Activated CD4-positive, CD25-positive, alpha-beta regulatory T cell (primary cell): ENCODE measurements at places on chromosomes 5 and 9.

DNA sequence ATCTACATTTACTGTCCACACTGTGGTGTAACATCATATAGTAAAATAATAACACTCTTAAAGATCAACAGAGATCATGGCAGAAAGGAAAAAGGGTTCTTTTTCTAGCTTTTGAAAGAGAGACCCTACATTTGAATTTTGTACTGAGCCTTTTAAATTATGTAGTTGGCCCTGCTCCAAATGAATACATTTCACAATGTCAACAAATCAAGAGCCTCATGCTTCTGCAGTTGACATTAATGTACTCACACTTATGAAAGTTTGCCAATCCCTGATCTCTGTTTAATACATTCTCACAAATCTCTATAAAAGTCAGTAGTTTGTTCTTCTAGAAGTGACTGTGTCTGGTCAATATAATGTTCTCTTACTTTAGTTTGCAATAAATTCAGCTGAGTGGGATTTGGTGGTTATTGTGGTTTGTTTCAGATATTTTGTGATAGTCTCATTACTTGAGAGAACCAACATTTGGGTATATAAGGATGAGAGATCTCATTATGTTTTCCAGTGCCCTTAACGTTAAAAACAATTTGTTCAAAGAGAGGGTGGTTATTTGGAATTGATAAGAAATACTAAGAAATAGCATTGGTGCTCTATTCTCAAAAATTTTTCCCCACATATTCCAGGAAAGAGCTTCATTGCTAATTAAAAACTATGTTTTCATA, 277.8 kb upstream of the FTMT start:
- DNase-seq: no peak

DNA sequence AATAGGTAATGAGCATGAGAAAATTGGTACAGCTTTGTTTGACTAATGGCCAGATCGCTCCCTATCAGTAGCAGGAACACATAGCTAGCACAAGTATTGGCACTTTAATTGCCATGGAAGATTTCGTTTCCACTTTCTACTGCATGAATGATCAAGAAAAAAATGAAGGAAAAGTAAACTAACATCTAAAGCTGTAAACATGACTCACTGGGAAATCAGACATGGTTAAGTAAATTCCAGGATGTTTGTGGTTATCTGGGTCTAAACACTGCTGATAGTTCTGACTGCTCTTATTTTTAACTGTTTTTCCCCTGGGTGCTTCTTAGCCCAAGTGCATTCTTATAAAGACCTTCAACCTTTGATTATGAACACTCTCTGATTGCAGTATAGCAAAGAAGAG, 388.9 kb downstream of the NR2F1-AS1 start:
- no peak for DNase-seq

DNA sequence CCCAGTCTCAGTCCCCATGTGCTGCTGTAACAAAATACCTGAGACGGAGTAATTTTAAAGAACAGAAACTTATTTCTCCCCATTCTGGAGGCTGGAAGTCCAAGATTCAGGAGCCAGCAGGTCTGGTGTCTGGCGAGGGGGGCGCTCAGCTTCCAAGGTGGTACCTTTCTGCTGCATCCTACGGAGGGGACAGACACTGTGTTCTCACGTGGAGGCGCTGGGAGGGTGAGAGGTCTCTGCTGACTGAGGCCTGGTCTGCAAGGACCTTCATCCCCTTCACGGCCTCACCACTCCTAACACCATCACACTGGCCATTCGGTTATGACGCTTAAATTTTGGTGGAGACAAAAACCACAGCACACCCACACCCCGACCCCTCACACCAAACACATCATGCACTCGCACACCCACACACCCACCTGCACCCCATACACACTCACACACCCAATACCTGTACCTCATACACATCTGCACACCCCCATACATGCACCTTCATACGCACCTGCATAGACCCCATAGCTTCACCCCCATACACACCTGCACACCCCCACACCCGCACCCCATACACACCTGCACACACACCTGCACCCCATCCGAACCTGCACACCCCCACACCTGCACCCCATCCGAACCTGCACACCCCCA, 9.8 kb upstream of the ZDHHC11 start:
- DNase-seq: no peak

DNA sequence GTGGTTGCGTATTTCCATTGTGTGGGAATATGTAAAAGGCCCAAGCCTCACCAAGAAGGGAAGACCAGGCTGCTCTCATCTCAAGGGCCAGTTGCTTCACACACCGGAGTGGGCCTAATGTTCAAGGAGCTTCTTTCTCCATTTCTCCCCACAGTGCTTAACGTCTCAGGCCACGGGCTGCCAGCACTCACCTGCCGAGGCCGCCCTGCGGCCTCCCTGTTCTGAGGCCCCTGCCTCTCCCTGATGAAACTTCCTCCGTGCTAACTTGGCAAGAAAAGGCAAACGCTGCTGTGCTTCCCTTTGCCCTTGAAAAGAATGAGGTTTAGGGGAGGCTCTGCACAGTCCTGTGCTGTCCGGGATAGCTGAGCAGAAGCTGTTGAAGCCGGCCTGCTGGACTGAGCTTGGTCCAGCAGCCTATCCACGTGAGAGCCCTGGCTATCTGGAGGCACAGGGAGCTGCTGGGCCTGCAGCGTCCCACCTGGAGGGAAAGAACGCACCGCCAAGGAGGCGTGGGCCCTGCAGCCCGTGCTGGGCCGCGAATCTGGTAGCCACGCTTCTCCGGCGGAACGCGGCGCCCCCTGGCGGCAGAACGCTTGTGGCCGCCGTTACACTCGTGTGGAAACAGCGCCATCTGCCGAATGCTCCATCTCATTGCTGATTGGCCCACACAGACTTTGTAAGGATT, 73.5 kb upstream of the PRSS3 start:
- peak; percentile 77 for DNase-seq

- DNase-seq: peak; percentile 11
Observed at GRCh38 chr5:137752905-137753690, 1.1 kb downstream of the HNRNPA0 start.

GRCh38 chr5:96008987-96009647, 47.5 kb upstream of the ELL2 start:
- DNase-seq: no peak

DNA sequence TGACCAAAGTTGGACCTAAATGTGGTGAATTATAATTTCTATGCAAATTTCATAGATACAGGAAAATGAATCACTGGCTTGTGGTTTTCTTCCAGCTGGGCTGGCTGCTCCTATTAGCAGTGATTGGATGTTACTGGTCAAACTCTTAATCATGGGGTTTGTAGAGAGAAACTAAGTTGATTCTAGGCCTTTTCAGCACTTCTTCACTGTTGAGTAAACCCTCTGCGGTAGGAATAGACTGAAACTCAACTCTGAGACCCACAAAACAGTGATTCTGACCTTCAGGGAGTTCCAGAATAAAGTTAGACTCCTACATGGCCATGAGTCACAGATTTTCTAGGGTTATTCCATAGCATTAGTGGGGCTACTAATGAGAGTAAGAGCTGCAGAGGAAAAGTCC, 47.9 kb upstream of the FKTN start:
- DNase-seq: no peak

- no peak for DNase-seq
Observed at GRCh38 chr5:37940931-37941623, 101.2 kb upstream of the GDNF start.

- no peak for DNase-seq
Observed at GRCh38 chr5:120405923-120406322, 58.2 kb upstream of the PRR16 start.

- no peak for DNase-seq
Observed at GRCh38 chr5:112628214-112628980, 109.3 kb upstream of the APC start.

GRCh38 chr5:174794931-174795672, 70.7 kb downstream of the MSX2 start:
- no peak for DNase-seq

GRCh38 chr9:109010746-109011145, 2.6 kb downstream of the CTNNAL1 start:
- peak; percentile 10 for DNase-seq

DNA sequence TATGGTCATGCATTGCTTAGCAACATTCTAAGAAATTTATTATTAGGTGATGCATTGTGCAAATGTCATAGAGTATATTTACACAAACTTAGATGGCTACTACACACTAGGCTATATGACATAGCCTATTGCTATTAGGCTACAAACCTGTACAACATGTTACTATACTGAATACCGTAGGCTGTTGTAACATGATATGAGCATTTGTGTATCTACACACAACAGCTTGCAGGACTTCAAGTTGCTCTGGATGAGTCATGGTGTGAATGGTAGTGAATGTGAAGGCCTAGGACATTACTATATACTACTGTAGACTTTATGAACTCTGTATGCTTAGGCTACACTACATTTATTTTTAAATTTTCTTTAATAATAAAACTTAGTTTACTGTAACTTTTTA, 107.2 kb upstream of the MAMDC2 start:
- DNase-seq: no peak

GRCh38 chr5:135178476-135179155, 144.6 kb upstream of the PITX1 start:
- no peak for DNase-seq

DNA sequence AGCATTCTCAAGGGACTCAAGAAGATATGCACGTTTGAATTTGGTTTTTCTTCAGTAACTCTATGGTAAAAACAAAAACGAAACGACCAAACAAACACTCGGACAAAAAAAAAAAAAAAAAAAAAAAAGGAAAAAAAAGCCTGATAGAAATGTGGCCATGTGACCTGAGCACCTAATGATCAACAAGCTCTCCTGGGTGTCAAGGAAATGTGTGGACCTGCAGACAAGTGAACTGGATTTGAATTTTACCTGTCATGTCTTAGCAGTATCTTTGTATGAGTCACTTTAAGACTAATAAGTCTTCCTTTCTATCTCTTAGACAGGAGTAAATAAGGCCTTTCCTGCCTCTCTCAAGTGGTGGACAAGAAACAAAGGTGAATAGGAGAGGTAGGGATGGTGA, 190.6 kb upstream of the GRIA1 start:
- DNase-seq: no peak

GRCh38 chr9:106947106-106947900, 84.3 kb downstream of the ZNF462 start:
- DNase-seq: no peak

GRCh38 chr9:124256517-124257069, 1.2 kb upstream of the NEK6 start:
- no peak for DNase-seq

- no peak for DNase-seq
Observed at GRCh38 chr9:127333221-127334064, 63.5 kb upstream of the SLC2A8 start.

DNA sequence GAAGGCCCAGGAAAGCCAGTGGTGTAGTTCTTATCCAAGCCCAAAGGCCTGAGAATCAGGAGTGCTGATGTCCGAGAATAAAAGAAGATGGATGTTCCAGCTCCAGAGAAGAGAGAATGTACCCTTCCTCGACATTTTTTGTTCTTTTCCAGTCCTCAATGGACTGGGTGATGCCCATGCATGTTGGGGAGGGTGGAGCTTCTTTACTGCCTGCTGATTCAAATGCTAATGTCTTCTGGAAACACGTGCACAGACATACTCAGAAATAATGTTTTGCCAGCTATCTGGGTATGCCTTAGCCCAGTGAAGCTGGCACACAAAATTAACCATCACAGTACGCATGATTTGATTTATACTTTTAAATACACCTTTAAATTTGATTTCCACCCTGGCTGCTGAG, 61.5 kb upstream of the FOXE1 start:
- DNase-seq: no peak

DNA sequence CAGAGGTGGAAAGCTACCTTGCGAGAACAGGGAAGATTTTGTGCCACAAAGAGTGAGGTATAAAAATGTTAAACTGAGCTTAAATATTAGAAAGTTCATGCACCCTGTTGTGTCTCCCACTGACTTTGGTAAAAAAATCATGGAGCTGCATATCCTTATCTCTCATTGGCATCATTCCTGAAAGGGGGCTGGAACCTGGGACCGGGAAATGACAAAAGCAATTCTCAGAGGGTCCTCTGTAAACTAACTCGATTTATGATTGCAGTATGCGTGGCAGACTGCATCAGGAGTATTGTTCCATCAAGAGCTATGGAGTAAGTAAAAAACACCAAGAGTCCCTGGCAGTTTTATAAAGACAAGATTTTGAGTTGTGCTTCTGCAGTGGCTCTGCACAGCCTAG, 148.8 kb downstream of the DCP2 start:
- no peak for DNase-seq

GRCh38 chr5:90135779-90136378, 273.7 kb downstream of the CETN3 start:
- no peak for DNase-seq

DNA sequence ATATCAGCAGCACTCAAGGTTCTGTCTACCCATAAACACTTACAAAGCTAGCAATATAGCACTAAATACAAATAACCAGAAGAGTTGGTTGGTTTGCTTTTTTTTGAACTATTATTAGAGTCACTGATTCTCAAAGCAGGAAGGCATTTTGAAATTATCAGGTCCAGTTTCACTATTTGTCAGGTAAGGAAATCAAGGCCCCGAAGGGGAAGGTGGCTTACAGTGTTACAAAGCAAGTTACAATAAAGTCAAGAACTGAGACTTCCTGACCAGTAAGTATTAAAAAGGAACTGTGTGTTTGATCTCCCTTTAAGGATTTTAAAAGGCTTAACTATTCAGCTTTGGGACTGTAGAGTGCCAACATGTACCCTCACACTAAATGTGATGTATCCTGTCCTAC, 10.8 kb downstream of the C5orf15 start:
- no peak for DNase-seq

GRCh38 chr5:10778179-10778910, 17.3 kb upstream of the DAP start:
- no peak for DNase-seq

- DNase-seq: no peak
Observed at GRCh38 chr9:135255033-135255840, 167.8 kb downstream of the OLFM1 start.

DNA sequence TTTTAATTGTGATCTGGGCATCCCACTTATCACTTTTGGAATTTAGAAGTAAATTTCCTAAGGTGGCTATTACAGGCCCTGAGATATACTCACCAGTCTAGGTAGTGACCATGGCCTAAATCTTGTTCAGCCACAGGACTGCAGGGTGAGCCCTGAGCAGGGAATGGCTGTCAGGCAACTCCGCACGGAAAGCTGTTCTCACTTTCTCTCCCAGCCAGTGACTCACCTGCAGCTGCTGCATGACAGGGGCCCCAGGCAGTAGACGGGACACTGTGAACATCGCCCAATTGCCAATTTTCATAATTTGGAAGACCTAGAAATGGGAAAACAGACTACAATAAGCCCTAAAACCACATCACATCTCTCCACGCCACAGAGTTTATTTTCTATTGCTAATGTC, 69.6 kb upstream of the TAF1L start:
- DNase-seq: no peak

- no peak for DNase-seq
Observed at GRCh38 chr5:108278285-108279240, 103.3 kb downstream of the FBXL17 start.

DNA sequence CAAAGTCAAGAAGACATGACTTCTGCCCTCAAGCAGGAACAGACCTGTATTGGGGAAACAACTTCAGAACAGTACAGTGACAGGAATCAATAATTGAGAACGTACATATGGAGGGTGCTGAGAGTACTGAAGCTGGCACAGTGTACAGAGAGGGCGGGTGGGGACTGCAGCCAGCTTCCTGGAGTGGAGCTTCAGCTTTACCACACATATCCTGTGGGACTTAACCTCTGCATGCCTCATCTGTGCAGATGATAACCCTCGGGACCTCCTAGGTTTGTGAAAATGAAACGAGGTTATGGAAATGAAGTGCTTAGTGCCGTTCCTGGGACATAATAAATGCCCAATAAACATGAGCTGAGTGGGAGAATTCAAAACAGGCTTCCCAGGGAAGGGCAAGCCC, 22.1 kb upstream of the RARS1 start:
- no peak for DNase-seq

GRCh38 chr9:136370687-136371532, 2.6 kb downstream of the CARD9 start:
- DNase-seq: no peak
